ENCODE measurements at places on chromosomes 5 and 9. TPM values are rescaled to one million over a fixed set of nuclear protein-coding genes. Genes with fewer than 3 reads are reported as not detected.

- peaks cover 9% of the 10 kb centered on the region for H3K36me3 ChIP-seq
- H3K27me3 ChIP-seq = no peaks in the 10 kb centered on the region
- H3K27ac ChIP-seq = peak overlapping the region; percentile 93
- DNase-seq = no peak
- H3K4me1 ChIP-seq = peaks cover 12% of the 10 kb centered on the region
- H3K4me3 ChIP-seq = no peak overlapping the region
Observed at GRCh38 chr9:86079865-86080469, 19.4 kb downstream of the GOLM1 start.

IL3 gene
- not detected for total RNA-seq

GRCh38 chr5:173228639-173229381 lies 6.2 kb downstream of the NKX2-5 start:
- no peak for DNase-seq
- H3K4me3 ChIP-seq = peak overlapping the region; percentile 36
- H3K36me3 ChIP-seq = peaks cover 6% of the 10 kb centered on the region

DNA sequence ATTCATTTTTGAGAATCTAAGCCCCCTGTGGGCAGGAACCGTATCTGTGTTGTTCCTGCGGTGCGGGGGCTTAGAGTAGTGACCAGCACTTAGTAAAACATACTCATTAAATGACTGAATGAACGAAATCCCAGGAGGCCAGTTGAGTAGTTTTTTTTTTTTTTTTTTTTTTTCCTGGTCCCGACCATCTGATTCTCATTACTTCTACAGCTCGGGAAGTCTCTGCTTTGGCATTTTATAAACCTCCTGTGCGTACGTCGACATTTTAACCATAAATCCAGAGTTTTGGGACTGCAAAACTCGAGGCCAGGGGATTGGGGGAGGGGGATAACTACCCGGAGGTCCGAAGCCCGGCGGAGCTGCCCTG lies 31.5 kb upstream of the SPRY4 start:
- no peak for DNase-seq
- H3K27me3 ChIP-seq = no peaks in the 10 kb centered on the region
- peak overlapping the region; percentile 95 for H3K27ac ChIP-seq
- peaks cover 62% of the 10 kb centered on the region for H3K4me1 ChIP-seq
- H3K4me3 ChIP-seq = peak overlapping the region; percentile 90

STPG3 gene
- 0.26 TPM for total RNA-seq

DNA sequence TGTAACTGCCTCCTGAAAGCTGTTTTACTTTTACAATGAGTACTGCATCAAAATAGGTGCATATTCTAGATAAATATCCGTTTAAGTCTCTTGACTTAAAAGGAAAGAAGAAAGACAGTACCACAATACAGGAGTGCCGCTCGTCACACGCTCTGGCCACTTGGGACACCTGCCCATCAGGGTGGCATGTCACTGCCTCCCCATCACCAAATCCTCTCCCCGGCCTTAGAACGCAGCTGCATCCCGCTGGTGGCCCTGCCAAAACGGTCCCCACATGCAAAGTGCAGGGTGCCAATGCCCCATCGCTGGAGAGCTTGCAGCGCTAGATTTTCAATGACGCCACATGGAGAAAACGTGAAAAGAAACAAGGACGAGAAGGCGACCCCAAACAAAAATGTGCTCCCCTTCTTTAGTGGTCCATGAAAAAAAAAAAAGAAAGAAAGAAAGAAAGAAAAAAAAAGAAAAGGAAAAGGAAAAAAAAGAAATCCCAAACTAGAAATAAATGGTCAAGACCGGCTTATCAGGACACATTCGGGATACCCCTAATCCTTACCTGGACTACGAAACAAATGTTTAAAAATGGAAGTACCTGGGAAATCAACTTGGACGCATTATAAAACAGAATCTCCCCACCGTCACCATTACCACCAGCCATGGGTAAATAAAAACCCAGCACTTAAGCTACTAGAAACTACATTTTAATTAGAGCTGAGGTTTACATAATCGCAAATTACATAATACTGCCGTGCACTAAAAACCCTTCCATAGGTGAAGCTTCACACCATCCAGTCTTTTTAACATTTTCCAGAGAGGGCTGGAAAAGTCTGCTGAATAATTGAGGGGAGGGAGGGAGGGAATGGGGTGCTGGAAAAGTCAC lies 1.0 kb downstream of the ANKH start:
- H3K27me3 ChIP-seq = peaks cover 30% of the 10 kb centered on the region
- H3K4me3 ChIP-seq = peak overlapping the region; percentile 90
- H3K27ac ChIP-seq = no peak overlapping the region
- peaks cover 20% of the 10 kb centered on the region for H3K4me1 ChIP-seq

DNA sequence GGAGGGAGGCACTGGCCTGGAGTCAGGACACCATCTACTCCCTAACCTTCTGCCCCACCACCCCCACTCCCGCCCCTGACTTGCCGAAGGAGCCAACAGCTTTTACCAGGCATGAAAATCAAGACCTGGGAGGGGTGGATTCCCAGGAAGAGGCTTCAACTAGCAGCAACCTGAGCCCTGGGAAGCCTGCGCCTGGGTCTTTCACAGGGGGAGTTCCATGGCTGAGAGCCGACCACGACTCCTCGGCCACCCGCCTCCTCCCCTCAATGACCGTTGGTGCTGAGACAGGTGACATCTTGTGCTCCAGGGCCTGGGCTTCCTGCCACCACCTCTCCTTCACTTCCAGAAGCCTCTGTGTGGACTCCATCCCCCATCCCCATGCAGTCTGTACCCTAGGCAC lies 37.1 kb downstream of the BARX1 start:
- H3K4me1 ChIP-seq = no peaks in the 10 kb centered on the region
- no peak overlapping the region for H3K27ac ChIP-seq
- DNase-seq = no peak
- H3K36me3 ChIP-seq = no peaks in the 10 kb centered on the region
- H3K27me3 ChIP-seq = peaks cover 4% of the 10 kb centered on the region
- no peak overlapping the region for H3K4me3 ChIP-seq

DNA sequence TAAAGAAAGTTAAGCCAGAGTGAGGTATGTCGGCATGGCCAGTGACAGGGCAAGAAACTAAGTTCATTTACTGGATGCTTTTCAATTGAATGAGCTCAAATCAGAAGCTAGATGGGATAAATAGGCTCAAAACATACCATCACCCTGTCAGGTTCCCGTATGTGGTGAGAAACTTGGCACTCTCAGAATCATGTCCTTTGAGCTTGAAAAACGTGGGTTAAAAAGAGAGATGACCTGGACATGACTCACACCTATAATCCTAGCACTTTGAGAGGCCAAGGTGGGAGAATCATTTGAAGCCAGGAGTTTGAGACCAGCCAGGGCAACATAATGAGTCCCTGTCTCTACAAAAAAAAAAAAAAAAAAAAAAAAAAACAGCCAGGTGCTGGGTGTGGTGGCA lies 121.7 kb upstream of the RGMB start:
- no peak overlapping the region for H3K4me3 ChIP-seq
- H3K4me1 ChIP-seq = peaks cover 13% of the 10 kb centered on the region
- no peak overlapping the region for H3K27ac ChIP-seq
- no peak for DNase-seq
- H3K27me3 ChIP-seq = peaks cover 7% of the 10 kb centered on the region
- peaks cover 7% of the 10 kb centered on the region for H3K36me3 ChIP-seq

DNA sequence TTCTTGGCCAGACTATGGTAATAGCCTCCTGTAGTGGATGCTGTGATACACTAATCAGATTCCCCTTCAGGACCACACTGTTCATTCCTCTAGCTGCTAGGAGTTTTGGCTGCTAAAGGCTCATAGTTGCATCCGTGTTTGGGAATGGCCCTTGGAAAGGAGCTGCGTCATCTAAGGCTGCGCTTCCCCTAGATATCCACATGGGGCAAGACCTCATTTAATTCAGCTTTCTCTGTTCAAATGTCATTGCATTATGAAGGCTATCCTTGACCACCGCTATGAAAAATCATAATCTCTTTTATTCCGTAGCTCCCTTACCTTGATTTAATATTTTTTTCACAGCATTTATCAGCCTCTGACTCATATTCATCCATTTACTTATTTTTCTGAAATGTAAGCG lies 258.3 kb upstream of the NR4A3 start:
- no peaks in the 10 kb centered on the region for H3K27me3 ChIP-seq
- no peaks in the 10 kb centered on the region for H3K36me3 ChIP-seq
- no peak for DNase-seq

HTR1A gene
- total RNA-seq = not detected

NR2F1 gene
- total RNA-seq = 411 TPM

- no peak overlapping the region for H3K27ac ChIP-seq
- peaks cover 94% of the 10 kb centered on the region for H3K27me3 ChIP-seq
- H3K4me3 ChIP-seq = peak overlapping the region; percentile 18
- H3K4me1 ChIP-seq = no peaks in the 10 kb centered on the region
- no peaks in the 10 kb centered on the region for H3K36me3 ChIP-seq
Observed at GRCh38 chr5:155728857-155729683, 597.9 kb upstream of the SGCD start.

DNA sequence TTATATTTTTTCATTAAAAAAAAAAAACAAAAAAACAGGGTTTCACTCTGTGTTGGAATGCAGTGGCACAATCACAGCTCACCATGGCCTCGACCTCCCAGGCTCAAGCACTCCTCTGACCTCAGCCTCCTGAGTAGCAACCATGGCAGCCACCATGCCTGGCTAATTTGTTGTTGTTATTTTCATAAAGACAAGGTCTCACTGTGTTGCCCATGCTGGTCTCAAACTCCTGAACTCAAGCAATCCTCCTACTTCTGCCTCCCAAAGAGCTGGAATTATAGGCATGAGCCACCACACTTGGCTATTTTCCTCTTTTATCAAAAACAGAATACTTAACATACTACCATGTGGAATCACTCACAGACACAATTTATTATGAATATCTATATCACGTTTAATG lies 46.7 kb downstream of the UBAP2 start:
- H3K4me3 ChIP-seq = no peak overlapping the region
- H3K27ac ChIP-seq = no peak overlapping the region
- no peaks in the 10 kb centered on the region for H3K4me1 ChIP-seq
- DNase-seq = no peak
- H3K36me3 ChIP-seq = peaks cover 5% of the 10 kb centered on the region

DNA sequence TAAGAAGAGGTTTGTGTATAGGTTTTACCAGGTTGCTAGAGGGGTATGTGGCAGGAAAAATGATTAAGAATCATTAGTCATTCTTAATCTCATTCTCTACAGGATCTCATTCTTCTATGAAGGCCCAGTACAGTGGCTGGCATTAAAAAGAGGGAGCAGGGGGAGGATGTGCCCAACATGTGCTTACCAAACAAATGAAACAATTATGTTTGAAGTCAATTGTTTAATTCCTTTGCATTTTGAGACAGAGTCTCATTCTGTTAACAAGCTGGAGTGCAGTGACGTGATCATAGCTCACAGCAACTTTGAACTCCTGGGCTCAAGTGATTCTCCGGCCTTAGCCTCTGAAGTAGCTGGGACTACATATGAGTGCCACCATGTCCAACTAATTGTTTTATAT lies 23.0 kb downstream of the FNIP1 start:
- DNase-seq = no peak
- H3K27me3 ChIP-seq = no peaks in the 10 kb centered on the region
- no peaks in the 10 kb centered on the region for H3K4me1 ChIP-seq
- H3K4me3 ChIP-seq = no peak overlapping the region
- H3K27ac ChIP-seq = no peak overlapping the region

- H3K4me1 ChIP-seq = peaks cover 55% of the 10 kb centered on the region
- peak overlapping the region; percentile 93 for H3K4me3 ChIP-seq
Observed at GRCh38 chr5:177447611-177448243, 1.1 kb downstream of the PRR7 start.

CYLC2 gene
- total RNA-seq = not detected

- H3K27me3 ChIP-seq = no peaks in the 10 kb centered on the region
- peaks cover 14% of the 10 kb centered on the region for H3K36me3 ChIP-seq
- no peak for DNase-seq
- no peak overlapping the region for H3K4me3 ChIP-seq
- H3K27ac ChIP-seq = no peak overlapping the region
Observed at GRCh38 chr9:5042661-5043178, 57.6 kb downstream of the JAK2 start.

PRR7 gene
- total RNA-seq = 19.0 TPM

GRCh38 chr5:157245476-157245875 lies 20.4 kb upstream of the CYFIP2 start:
- peaks cover 7% of the 10 kb centered on the region for H3K4me1 ChIP-seq
- no peaks in the 10 kb centered on the region for H3K36me3 ChIP-seq
- no peak overlapping the region for H3K27ac ChIP-seq
- no peak overlapping the region for H3K4me3 ChIP-seq
- H3K27me3 ChIP-seq = no peaks in the 10 kb centered on the region

DNA sequence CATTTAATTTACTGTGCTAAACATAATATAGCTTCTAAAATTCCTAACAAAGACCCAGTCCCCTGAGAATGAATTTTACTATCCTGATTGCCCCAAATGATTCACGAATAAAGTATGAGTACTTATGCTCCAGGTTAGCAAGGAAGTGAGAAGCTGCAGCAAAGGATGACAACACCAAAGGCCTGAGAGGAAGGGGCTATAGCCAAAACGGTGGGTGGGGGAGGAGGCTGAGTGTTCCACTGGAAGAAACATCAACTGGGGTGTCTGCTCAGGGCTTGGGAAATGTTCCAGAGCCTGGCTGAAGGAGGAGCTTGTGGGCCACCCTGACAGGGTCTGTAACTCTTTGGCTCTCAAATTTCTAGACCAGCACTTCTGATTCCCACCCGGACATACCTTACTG lies 157.3 kb downstream of the ADAMTS12 start:
- no peak overlapping the region for H3K27ac ChIP-seq
- H3K4me3 ChIP-seq = no peak overlapping the region

DNA sequence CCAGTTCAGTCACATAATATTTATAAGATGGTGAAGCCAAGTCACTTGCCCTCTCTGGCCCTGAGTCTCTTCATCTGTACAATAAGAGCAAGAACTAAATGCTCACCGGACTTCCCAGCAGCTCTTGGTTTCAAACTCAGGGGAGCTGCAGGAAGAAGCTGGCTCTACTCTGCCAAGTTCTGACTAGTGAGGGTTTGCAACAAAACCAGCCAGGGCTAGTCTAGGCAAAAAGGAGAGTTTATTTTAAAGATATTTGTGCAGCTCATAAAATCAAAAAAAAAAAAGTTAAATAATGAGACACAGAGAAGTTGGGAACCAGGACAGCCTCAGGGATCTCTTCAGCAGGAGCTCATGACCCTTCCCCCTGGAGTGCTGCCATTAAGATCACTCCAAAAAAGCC lies 107.3 kb downstream of the DOCK2 start:
- no peaks in the 10 kb centered on the region for H3K4me1 ChIP-seq
- DNase-seq = no peak
- H3K27ac ChIP-seq = no peak overlapping the region
- no peak overlapping the region for H3K4me3 ChIP-seq

DNA sequence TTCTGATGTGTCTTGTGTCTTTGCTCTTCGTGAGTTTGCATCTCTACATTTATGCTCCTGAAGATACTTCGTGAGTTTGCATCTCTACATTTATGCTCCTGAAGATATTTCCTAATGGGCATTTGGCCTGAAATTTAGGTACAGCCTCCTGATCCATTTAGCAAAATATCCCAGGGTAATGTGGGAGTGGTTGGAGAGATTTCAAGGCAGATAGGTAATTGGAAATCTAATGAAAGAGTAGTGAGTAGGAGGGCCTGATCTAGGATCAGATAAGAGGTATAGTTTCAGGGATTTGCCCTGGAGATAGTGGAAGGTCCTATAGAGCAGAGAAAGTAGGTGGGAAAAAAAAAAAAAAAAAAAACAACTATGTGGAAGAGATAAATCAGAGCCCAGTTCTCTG lies 14.6 kb upstream of the SNX2 start:
- DNase-seq = no peak
- no peaks in the 10 kb centered on the region for H3K27me3 ChIP-seq
- H3K36me3 ChIP-seq = no peaks in the 10 kb centered on the region

Data from neural crest cell (in vitro differentiated cells).